ENCODE measurements at places on chromosomes 12 and 14.

GRCh38 chr12:82627799-82628198 lies 58.9 kb upstream of the TMTC2 start:
- DNase-seq, result no peak

DNA sequence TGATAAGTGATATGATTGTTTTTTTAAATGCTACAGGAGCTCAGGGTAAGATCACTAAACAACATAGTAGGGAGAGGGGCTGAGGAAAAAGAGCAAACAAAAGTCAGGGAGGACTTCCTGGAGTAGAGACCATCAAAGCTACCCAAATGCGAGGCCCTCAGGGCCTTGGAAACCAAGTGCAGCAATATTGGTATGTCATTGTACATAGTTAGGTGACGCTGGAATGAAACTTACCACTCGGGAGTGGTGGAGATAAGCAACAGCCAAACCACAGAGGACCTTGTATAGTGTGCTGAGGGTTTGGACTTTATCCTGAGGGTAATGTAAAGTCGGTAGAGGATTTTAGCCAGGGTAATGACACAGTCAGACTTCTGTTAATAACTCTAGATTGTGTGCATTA lies 13.8 kb downstream of the KITLG start:
- no peak for DNase-seq

DNA sequence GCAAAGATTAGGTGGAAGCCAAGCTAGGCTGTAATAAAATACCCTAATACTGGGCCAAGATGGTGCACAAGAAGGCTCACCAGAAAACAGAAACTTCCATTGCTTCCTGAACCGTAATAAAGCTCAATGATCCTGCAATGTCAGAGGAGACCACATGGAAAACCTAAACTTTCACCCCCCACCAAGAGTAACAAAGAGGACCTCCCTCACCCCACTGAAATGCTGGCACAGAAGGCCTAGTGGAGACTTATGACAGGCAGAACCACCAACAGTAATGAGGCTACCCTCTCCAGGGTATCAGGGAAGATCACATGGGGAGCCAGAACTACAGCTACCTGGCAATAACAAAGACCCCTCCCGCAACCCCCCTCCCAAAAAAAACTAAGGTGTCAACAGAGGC lies 43.1 kb downstream of the CEP83 start:
- DNase-seq, result no peak

DNA sequence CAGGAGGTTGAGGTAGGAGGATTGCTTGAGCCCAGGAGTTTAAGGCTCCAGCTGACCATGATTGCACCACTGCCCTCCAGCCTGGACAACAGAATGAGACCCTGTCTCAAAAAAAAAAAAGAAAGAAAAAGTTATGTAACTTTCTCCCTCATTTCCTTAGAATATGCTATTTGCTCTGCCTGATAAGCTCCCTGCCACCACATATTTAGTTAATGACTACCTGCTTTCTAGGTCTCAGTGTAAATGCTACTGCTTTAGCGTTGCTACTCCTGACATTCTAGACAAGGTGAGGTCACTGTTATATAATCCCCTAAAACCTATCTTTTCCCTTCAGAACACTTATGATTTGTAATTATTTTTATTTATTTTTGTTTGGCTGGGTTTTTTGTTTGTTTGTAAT lies 86.3 kb upstream of the AMN1 start:
- no peak for DNase-seq

GRCh38 chr12:95553197-95553943 lies 2.1 kb upstream of the USP44 start:
- DNase-seq, result no peak

DNA sequence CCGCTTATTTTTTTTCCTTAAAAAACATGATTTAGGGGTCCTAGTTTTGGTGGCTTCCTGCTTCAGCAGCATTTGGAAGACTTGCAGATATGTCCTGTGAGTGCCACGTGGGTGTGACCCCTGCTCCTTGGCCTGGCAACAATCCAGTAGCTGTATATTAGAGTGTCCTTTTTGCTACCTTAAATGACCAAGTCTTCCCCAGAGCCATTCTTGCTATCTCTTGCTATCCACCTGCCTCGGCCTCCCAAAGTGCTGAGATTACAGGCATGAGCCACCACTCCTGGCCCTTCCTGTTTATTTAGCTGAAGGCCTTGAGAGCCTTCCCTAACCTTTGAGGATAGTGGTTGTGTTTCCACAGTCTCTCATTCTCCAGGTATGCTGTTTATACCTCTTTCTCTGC lies 17.0 kb downstream of the TPCN1 start:
- no peak for DNase-seq

GRCh38 chr14:105059035-105059924 lies 6.0 kb downstream of the GPR132 start:
- DNase-seq, result no peak

- DNase-seq, result peak; percentile 28
Measured at GRCh38 chr14:91947475-91948184, at the start of gene FBLN5. Gene FBLN5, minus strand, starts transcription at chr14:91947694. Its CDS starts 465 bp downstream, at chr14:91947229.

DNA sequence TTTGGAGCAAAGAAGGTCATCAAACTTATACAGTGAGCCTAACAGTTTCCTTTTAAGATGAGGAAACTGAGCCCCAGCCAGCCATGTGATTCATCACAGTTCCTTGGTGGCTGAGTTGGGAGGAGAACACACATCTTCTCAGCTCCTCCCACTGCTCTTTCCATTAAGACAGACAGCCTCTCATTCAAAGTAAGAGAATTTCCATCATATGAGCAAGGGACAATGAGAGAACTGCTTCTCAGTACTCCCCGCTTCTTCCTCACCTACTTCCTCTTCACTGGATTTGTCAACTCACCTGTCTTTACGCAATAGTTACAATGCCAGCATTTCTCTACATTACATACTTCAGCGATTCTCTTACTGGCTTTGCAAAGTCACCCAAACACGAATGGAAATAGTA lies 2.2 kb downstream of the IFNG start:
- DNase-seq, result no peak
